ENCODE measurements at places on chromosomes 6 and 20.
A peak's percentile ranks its signal among the peaks of the same experiment; 100 is the strongest.

DNA sequence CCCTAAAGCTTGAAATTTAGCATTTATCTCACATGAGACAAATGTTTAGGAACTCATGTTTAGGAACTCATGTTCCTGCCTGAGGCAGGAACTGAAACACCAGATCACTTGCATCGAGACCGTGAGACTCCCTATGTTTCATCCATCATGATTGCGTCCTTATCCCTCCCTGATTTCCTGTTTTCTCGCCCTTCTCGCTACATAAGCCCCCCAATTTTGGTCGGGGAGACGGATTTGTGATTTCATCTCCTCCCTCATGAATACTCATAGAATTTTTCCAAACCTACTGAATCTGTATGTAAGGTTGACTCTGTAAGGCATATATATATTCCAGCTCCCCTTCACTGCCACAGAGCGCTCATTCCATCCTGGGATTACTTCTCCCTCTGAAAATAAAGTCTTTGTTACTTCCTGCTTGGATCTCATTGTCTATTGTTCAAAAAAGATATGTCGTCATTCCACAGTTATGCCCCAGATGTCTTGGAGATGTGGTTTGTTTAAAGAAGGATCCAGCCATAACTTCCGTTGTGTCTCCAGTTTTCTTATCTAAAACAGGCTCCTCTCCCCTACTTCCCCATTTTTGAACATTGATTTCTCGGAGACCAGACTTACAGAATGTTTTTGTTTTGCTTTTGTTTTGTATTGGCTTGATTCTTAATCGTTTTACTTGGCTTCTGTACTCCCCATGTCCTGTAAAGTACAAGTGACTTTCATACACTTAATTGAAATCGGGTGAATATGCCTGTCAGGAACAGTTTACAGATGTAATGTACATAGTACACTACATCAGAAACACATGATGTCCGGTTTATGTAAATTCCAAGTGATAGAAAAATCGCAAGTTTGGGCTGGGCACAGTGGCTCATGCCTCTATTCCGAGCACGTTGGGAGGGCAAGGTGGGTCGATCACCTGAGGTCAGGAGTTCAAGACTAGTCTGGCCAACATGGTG, 118.7 kb downstream of the HFE start:
- no peak for DNase-seq

GRCh38 chr20:51434580-51435247, 107.8 kb downstream of the NFATC2 start:
- DNase-seq, result no peak

DNA sequence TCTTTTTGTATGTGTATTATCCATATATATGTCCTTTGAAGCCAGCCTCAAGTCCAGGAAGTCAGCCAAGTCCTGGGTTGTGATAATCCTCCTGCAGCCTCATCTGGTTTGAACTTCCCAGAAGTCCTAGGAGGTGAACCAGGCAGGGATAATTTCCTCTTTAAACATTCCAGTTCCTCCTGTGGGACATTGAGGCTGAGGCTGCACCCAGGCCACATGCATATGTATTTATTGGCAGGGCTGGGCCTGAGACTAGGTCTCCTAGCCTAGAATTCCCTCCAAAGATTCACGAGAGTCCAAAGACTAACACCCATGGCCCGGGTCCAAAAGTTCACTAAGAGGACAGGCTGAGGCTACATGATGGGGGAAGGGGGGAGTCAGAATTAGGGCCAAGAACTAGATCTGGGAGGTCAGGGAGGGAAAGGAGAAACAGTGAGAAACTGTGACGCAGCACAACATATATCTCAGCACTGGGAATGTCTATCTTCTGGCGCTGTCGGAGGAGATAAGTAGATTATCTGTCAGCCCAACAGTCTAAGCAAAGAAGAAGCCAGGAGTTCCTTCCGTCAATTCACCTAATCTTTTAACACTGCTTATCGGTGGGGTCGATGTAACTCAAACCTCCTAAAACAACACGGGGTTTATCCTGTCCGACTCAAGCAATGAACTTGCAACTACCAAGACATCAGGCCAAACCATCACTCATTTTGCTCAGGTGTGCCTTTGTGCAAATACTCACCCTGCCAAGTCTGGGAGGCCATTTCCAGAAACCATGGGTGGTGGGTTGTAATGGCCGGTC, 43.3 kb downstream of the SNX5 start:
- DNase-seq, result no peak

DNA sequence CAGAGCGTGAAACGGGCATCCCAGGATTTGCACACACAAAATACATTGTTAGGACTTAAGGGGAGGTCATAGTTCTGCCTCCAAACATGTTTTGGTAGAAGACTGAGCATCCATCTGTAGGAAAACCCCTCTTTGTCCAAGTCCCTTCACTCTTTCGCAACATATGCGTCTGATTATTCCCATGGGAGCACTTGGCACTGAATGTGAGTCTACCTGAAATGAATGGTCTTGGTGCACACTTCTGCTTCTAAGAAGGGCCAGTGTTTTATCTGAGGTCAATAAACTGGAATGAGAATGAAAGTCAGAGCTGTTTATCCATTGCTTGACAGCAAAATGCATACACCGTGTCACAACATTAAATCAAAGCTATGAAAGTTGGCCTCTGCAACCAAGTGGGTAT, 33.0 kb downstream of the GJA10 start:
- no peak for DNase-seq

DNA sequence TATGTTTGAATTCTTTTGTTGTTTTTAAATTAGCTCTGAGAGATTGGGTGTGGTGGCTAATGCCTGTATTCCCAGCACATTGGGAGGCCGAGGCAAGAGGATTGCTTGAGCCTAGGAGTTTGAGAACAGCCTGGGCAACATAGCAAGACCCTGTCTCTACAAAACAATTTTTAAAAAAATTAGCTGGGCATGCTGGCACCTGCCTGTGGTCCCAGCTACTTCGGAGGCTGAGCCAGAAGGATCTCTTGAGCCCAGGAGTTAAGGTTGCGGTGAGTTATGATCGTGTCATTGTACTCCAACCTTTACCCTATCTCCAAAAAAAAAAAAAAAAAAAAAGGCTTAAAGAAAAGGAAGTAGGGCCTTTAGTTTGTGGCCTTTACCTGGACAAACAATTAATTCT, 22.9 kb downstream of the DHX35 start:
- DNase-seq, result no peak

DNA sequence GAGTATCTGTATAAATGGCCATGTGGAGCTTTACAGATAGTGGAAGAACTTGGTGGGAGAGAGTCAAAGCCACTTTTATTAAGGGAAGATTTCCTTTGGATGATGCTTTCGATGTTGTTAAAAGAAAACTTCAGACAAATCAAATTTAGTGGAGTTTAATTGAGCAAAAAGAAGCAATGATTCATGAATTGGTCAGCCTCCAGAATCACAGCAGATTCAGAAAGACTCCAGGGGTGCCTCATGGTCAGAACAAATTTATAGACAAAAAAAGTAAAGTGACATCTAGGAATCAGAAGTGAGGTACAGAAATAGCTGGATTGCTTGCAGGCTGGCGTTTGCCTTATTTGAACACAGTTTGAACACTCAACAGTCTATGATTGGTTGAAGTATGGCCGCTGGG, 5.3 kb upstream of the CGA start:
- DNase-seq, result no peak

- no peak for DNase-seq
Measured at GRCh38 chr20:19851861-19852260, 93.8 kb downstream of the RIN2 start.

DNA sequence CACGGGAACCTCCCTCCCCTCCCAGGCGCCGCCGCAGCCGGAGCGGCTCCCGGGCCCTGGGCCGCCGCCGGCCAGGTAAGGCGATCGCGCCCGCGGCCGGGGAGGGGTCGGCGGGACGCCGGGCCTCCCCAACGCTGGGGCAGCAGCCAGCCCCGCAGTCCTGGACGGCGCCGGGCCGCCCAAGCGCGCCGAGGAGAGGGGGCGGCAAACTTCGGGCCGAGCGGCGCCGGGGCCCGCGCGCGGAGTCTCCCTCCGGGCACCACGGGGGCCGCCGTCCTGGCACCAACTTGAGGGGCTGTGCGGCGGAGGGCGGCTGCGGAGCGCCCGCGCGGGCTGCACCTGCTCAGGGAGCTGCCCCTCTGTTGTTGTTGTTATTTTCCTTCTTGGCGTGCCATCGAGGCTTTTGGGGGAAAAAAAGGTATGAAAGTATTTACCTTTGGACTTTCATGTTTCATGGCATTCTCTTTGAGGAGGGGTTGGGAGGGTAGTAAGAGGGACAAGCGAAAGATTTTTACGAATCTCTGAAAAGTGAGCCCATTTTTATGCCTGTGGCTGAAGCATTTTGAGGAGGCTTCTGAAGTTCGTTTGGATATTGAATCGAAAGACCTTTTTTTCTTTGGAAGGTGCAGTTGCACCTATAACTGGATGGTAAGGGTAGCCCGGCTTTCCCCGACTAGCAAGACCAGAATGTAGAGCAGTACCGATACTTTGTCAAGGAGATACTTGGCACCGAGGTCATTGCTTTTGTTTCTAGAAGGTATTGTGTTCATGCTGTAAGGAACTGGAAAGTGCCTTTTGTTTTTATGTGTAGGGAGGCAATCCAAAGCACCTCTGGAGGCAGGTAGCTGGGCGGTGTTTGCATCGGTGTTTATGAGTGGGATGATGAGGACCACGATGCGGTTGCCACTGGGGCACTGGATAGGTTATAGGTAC, at the start of gene RNF182:
RNF182 (plus strand) TSS at position 4 of the 933 bp plus-strand sequence. CDS start 52,168 bp downstream, outside the sequence.
- DNase-seq, result peak; percentile 9

DNA sequence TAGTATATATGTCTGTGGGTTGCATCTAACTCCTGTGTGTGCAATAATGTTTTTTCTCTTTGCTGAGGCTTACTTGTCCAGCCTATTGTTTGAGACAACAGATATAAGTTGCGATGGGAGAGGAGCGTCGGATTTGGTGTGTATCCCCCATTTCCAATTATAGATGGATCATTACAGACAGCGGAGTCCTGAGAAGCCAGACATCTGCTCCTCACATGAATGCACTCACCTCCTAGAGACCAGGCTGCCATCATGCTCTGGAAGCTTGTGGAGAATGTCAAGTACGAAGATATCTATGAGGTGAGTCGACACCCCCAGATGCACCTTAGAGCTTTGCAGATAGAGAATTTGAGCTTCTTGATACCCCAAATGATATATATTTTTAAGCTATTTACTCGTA, at the start of gene TFAP2B:
TFAP2B (plus strand) TSS at position 199 of the 400 bp plus-strand sequence; CDS start at position 220, 21 bp downstream.
- DNase-seq, result no peak

GRCh38 chr6:27752038-27752885, 159.9 kb downstream of the OR2B2 start:
- DNase-seq, result peak; percentile 57

- no peak for DNase-seq
Measured at GRCh38 chr20:1489764-1490436, 1.3 kb downstream of the SIRPB2 start.

DNA sequence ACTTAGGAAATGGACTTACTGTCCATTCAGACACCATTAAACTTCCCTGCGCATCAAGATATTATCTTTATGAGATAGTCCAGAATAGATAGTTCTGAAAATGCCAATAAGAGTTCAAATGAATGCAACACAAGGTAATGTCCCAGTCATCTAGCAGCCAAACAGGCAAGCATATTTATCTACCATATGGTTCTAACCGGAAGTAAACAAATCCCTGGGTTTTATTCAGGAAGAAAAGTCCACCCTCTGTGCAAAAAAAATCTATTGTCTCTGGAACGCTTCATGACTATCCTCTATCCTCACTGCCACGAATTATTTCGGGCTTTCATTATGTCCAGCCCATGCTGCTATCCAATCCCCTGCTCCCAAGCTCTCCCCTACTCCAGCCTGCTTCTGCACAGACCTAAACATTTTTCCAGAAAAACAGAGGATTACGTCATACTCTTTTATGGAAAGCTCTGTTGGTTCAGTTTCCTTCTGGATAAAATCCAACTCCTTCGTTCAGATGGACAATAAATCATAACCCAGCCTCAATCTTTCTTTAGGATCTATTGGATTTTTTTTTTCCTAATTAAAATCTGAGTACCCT, 11.4 kb downstream of the PPIL6 start:
- no peak for DNase-seq

DNA sequence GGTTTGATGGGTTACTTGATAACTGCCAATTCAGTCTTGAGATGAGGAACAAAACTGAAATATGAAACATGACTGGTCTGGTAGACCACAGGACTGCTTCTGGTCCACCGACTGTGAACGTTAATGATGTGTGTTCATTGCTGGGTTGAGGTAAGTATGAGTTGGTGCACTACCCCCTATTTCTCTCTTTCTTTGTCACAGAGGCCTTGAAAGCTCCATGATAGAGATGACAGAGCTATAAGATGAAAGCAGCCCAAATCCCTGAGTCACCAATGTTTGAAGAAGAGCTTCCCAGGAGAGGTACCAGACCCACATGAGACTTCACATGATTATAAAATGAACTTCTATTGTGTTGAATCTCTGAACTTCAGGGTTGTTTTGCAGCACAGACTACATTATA, 555.5 kb downstream of the PTPRT start:
- DNase-seq, result no peak

GRCh38 chr6:168575346-168576098, 134.5 kb downstream of the SMOC2 start:
- DNase-seq, result no peak

GRCh38 chr20:59439243-59439642, 138.8 kb downstream of the EDN3 start:
- DNase-seq, result no peak

DNA sequence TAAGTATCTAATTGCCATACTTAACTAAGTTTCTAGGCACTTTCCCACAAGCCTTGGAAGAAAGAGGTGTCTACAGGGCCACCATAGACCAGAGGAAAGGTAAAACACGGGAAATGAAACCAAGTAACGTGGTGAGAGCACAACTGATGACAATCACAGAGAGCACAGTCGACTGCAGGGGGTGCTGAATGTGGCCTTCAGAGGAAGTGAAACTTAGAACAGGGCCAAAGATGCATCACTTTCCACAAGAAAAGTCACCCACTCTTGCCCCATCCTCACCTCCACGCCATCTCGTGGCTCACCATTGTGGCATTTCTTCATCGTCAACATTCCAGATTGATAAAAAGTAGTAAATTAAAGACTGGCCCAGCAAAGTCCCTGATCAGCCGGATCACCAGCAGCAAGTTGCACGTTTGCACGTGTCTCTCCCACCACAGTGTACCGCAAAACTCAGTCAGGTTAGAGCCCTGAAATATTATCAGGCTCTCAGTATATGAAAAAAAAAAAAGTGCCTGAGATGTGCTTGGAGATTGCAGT, 31.4 kb downstream of the HIVEP2 start:
- peak; percentile 59 for DNase-seq

GRCh38 chr6:125154761-125155135, 1.2 kb downstream of the TPD52L1 start:
- no peak for DNase-seq

- DNase-seq, result no peak
Measured at GRCh38 chr6:152225241-152225934, 411.8 kb downstream of the SYNE1 start.

DNA sequence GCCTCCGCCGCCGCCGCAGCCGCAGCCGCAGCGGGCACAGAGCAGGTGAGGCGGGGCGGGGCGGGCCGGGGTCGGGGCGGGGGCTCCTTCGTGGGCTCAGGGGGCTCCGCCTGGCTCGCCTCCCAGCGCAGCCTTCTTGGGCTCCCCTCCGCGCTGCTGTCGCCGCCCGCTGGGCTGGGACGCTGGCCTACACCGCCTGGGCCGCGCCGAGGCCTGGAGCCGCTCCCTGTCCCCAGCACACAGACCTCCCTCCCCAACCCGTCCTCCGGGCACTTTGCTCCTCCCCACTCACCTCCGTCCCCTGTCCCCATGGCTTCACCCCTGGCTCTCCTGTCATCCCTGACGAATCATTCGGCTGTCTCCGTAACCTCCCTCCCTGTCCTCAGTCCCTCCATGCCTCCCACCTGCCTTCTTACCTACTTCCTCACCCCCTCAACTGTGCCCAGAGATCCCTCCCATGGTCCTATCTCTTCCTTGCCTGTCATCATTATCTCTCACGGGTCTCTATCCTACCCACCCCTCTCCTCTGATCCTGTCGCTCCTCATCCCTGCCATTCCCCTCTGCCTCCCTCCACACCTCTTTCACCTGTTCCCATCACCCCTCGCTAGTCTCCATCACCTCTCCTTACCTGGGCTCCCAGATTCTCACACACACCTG, 512 bp downstream of the TTBK1 start:
- DNase-seq, result no peak

All from stimulated activated CD4-positive, alpha-beta T cell treated with anti-CD3 and anti-CD28 coated beads, Interleukin-12 subunit alpha, Interleukin-12 subunit beta, amount 100 ng/mL, for 48 hours (primary cell).